Parietal lobe (tissue), 2 donors: ENCODE measurements at places on chromosomes 5 and 9. TPM values are rescaled to one million over a fixed set of nuclear protein-coding genes. Genes with fewer than 3 reads are reported as not detected.

The KLF4 gene
- total RNA-seq: 2.2 TPM

The SPINK6 gene
- total RNA-seq: not detected

The CYLC2 gene
- total RNA-seq: not detected

The MORN5 gene
- total RNA-seq: not detected

The ENTPD8 gene
- total RNA-seq: not detected

The LCN15 gene
- not detected for total RNA-seq

The SLC2A6 gene
- total RNA-seq: 17.2 TPM

The KCNV2 gene
- total RNA-seq: not detected

The CARD9 gene
- 0.63 TPM for total RNA-seq

The GABBR2 gene
- 68.9 TPM for total RNA-seq
